Activated CD4-positive, alpha-beta T cell treated with anti-CD3 and anti-CD28 coated beads, Interleukin-2, amount 10 ng/mL, durations not matched to agents 7 days and 5 days (primary cell): ENCODE measurements at places on chromosomes 2 and 18. TPM values are rescaled to one million over a fixed set of nuclear protein-coding genes. Genes with fewer than 3 reads are reported as not detected.

DNA sequence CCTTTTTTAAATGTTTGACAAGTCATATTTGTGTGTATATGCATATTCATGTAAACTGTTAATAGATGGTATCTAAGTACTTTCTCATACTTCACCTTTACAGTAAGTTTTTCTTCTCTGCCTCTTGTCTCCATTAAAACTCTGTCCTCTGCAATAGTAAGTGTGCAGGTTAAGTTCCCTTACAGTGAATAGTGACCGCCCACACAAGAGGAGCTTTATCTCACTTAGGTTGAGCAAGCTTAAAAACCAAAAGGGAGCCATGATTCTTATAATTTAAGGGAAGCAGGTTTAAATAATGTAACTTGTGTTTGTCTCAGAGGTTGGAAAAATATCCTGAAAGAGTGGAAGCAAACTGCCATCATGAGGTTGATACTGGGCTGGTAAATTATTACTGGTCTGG lies 61.3 kb downstream of the MRPS9 start:
- DNase-seq, result no peak

POU3F3 gene
- total RNA-seq, result not detected

DNA sequence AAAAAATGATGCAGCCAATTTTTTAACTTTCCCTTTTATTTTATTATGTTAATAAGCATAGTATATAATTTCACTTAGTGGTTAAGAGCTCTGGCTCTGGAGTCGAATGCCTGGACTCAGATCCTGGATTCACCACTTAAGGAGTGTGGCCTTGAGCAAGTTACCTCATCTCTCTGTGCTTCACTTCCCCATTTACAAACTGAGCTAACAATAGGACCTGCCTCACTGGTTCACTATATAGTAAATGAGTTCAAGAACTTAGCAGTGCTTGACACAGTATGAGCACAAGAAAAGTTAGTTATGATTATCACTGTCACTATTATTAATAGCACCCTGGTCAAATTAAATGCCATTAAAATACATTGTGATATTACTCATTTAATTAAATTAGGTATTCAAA lies 30.6 kb downstream of the SCN3A start:
- no peak for DNase-seq

- DNase-seq, result no peak
Observed at GRCh38 chr2:144560251-144560650, 40.3 kb upstream of the ZEB2 start.

DSG4 gene
- not detected for total RNA-seq

- no peak for DNase-seq
Observed at GRCh38 chr2:83584672-83585071, 874.4 kb downstream of the SUCLG1 start.

ABCA12 gene
- total RNA-seq, result not detected

GRCh38 chr2:216621292-216621691 lies 11.9 kb upstream of the IGFBP2 start:
- DNase-seq, result no peak

GRCh38 chr2:188588235-188588634 lies 296.6 kb downstream of the GULP1 start:
- DNase-seq, result no peak

GRCh38 chr2:113092864-113093612 lies 25.3 kb downstream of the IL1F10 start:
- no peak for DNase-seq

DNA sequence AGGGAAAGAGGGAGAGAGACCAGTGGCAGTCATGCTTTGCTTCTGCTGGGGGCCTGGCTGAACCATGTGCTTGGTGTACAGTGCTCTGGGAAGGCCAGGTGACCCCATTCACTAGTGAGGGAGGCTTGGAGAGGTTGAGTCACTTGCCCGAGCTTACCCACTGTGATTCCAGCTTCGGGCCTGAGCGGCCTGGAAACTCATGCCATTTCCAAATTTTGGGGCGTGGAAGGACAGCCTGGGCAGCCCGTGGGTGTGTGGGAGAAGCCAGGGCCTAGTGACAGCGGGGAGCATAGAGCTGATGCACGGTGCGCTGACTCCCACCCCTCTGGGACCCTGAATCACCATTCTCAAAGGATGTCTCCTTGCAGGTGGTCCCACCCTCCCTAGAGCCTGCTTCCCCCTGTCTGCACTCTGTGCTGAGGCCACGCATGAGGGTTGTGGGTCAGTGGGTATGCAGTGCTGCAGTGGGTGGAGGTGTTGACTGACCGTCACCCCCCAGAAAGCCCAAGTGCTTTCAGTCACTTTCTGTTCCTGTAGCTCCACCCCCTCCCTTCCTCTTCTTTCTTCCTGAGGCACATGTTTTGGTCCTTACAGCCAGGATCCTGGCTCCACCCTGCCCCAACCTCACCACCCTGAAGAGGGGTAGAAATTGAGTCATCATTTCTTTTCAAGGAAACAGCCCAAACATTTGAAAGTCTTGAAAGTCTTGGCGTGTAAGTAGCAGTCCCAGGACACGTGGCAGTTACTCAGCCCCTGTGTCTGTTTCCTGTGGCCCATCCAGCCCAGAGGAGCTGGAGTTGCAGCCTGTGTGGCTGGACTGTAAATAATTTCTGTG lies 69.3 kb upstream of the MCFD2 start:
- DNase-seq, result peak; percentile 68

KCNK3 gene
- total RNA-seq, result not detected

GALR1 gene
- not detected for total RNA-seq

COL4A4 gene
- 0.06 TPM for total RNA-seq

- DNase-seq, result no peak
Observed at GRCh38 chr2:73069041-73069854, 2.3 kb downstream of the SFXN5 start.

GRCh38 chr2:182605166-182605565 lies 110.9 kb upstream of the DNAJC10 start:
- no peak for DNase-seq

CCL20 gene
- total RNA-seq, result 0.37 TPM

GRCh38 chr2:56348392-56349210 lies 164.8 kb downstream of the CCDC85A start:
- no peak for DNase-seq

DNA sequence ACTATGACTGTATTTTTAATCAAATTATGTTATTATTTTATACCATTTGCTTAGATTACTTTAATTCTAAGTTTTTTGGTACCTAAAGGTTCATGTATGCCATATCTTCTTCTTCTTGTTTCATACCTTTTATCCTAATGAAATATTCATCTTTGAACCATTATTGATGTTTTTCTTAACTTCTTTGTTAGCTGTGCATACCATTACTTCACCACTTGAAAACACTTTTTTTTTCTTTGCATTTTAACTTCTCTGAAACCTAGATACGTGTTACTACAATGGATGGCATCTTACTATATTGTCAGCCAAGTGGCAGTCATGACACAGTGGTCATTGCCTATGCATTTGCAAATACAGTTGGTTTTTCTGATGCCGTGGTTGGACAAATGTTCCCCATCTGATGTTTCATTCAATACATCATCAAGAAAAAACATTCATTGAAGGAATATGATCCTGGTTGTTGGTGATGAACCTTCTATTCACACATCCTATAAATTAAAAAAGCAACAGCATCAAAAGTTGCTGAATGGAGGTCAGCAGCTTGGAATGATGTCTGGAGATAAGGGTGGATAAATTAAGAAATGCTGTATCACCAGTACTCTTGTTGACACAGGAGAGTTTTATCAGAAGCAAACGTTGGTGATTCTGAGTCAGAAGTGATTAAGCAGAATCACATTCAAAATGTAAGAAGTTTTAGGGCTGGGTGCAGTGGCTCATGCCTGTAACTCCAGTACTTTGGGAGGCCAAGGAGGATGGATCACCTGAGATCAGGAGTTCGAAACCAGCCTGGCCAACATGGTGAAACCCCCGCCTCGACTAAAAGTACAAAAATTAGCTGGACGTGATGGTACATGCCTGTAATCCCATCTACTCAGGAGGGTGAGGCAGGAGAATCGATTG lies 7.4 kb downstream of the IL36A start:
- no peak for DNase-seq

CAPN13 gene
- not detected for total RNA-seq
